ENCODE measurements at places on chromosomes 2 and 18.

GRCh38 chr18:12314591-12315305 is 6.7 kb downstream of the TUBB6 start:
- DNase-seq: no peak

- DNase-seq: no peak
Measured at GRCh38 chr2:238866656-238867277, 18.9 kb downstream of the TWIST2 start.

- DNase-seq: no peak
Measured at GRCh38 chr2:168119515-168120141, 127.8 kb downstream of the STK39 start.

DNA sequence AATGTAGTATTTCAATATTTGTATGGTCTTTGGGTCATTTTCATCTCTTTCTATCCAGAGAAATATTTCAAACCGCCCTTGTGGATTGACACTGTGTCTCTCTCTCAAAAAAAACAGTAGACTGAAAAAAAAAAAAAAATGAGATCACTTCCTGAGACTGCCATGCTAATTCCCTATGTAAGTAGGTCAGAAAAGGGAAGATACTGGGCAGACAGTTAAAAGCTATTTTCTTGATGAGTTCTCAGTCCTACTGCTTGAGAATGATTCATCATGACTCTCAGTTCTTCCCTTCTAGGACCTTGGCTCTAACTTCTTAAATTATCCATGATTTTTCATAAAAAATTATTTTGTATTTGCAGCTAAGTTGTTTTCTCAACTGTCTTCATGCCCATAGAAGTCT is 672.3 kb upstream of the REG3G start:
- no peak for DNase-seq

- no peak for DNase-seq
Measured at GRCh38 chr2:240205348-240205747, 64.9 kb upstream of the OTOS start.
